ENCODE measurements at places on chromosomes 7 and 10. TPM values are rescaled to one million over a fixed set of nuclear protein-coding genes. Genes with fewer than 3 reads are reported as not detected.

Gene POM121C
- 25.5 TPM for total RNA-seq

- no peak for DNase-seq
Measured at GRCh38 chr10:123044391-123044790, 35.6 kb downstream of the ACADSB start.

- DNase-seq: no peak
Measured at GRCh38 chr10:131442271-131442670, 130.8 kb upstream of the TCERG1L start.

DNA sequence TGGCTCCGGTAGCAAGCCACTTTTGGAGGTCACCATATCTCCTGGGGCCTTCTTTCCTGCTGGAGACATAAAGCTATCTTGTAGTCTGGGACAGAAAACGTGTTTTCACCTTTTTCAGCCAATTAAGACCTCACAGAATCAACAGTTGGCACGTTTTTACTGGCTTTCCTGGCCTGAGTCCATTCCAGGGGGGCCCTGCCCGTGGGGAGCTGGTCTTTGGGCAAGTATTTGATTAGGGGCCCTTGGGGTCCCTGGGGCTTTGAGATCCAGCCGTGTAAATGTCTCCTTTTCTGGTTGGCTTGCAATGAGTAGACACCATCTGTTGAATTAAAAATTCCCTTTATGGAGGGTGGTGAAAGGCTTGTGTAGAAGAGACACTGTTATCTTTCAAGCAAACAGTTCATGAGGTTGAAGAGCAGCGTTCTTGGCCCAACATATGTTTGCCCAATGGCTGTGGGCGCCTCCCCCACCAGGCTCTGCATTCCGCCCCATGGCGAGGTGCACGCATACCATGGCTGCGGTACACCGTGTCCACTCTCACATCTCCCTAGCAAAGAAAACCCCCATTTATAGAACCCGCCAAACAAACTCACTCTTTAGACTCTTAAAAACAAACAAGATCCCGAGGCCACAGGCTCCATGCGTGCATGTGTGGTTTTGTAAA, 593.2 kb downstream of the LRMDA start:
- no peak for DNase-seq

Gene CLRN3
- not detected for total RNA-seq

Gene WBP1L
- 20.8 TPM for total RNA-seq

Gene HYAL4
- total RNA-seq: not detected

- no peak for DNase-seq
Measured at GRCh38 chr7:140655511-140656408, 15.1 kb upstream of the DENND2A start.

Gene TBRG4
- 67.4 TPM for total RNA-seq

Gene MMP21
- total RNA-seq: 0.12 TPM

- DNase-seq: no peak
Measured at GRCh38 chr7:101663747-101664146, 34.7 kb upstream of the MYL10 start.

GRCh38 chr10:89029181-89029580, 38.6 kb downstream of the FAS start:
- no peak for DNase-seq
